ENCODE measurements at places on chromosomes 16 and 17.

DNA sequence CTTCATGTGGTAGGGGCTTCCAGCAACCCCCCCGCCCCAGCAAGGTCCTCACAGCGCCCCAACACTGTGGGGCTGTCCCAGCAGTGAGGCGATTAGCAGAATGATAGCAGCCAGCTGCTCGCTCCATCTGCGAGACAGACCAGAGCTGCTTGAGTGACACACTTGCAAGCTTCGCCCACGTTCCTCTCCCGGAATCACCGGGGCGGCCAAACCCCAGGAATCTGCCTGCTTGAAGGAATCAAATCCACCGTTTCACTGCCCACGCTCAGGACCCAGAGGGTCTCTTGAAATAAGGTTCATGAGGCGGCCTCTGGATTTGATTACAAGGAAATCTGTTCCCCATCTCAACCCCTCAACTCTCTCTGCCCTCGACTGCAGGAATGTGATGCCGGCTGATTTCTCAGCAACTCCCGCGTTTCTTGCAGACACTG lies 356.0 kb downstream of the C16orf95 start:
- no peak for DNase-seq

GRCh38 chr17:29643817-29644160 lies 21.1 kb upstream of the CORO6 start:
- DNase-seq = no peak

GRCh38 chr16:15542734-15543347 lies 100.1 kb downstream of the MARF1 start:
- no peak for DNase-seq

DNA sequence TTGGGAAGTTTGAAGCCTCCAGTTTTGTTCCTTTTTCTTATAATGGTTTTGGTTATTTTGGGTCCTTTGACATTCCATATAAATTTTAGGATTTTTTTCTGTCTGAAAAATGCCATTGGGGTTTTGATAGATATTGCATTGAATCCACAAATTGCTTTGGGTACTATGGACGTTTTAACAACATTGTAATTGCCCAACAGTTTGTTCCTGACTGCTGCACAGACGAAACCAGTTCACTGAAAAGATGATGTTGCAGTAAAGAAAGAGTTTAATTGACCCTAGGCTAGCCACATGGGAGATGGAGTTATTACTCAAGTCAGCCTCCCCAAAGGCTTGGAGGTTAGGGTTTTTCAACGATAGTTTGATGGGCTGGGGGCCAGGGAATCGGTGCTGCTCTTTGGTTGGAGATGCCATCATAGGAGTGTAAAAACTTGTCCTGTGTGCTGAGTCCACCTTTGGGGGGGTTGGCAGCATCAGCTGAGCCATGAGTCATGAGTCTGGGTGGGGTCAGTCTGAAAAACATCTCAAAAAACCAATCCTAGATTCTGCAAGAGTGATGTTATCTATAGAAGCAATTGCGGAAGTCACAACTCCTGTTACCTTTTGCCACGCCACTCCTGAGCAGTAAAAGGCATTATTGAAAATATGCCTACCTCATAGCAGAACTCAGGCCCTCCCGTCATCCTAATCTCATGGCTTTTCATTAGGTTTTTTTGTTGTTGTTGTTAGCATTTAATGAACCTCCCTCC lies 2.7 kb upstream of the PRSS41 start:
- no peak for DNase-seq

- DNase-seq = no peak
Observed at GRCh38 chr17:57999496-58000017, 7.5 kb downstream of the SRSF1 start.

GRCh38 chr17:64651889-64652288 lies 10.2 kb downstream of the SMURF2 start:
- no peak for DNase-seq

DNA sequence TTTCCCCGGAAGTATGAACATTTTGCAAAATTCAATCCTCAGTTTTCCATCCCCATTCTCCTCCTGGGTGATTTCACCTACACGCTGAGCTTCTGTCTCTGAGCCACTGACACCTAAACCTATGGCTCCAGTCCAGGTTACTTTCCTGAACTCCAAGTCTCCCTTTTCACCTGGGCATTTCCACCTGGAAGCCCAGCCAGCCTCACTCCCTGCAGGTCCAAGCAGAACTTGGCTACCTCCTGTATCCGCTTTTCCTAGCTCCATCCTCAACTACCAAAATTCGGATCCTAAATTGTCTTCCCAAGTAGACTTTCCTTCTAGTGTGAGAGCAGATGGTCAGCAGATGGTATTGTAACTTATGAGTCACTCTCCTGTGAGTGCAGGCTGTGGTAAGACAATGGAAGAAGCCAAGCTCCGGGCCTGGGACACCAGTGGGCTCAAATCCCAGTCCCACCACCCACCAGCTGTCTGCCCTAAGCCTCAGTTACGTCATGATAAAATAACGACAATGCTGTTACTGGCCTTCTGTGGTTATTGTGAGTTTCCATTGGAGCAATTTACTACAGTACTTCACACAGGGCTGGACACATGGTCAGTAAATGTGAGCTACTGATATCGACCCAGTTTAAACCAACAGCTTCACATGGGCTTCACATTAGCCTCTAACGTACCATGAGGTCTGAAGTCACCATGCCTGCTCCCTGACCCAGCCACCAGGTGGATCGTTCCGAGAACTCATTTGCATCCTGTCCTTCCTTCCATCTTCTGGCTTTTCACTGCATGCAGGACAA lies 33.3 kb downstream of the PECAM1 start:
- DNase-seq = no peak

DNA sequence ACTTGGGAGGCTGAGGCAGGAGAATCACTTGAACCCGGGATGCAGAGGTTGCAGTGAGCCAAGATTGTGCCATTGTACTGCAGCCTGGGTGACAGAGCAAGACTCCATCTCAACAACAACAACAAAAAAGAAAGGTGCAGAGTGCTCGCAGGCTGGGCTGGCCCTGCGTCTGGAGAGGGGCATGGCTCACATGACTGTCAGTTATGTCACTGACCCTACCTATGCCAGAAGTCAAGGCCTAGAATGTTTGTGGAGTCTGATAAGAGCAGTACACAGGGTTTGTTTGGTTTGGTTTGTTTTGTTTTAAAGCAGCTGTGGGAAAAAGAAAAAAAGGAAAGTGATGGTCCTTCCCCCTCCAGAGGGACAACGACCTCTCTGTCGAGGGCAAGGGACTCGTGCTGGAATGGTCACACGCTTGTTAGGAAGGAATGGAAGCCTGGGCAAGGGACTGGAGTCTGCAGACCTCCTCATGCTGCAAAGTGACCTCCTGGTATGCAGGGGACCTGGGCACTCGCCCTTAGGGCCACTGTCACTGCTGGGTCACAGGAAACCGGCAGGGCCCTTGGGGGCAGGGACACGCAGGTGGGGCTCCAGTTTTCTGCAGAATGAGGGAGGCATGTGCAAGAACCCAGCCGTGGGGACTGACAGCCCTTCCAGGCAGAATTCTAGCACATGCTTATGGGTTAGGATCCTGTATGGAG lies 10.1 kb upstream of the OSGIN1 start:
- no peak for DNase-seq

DNA sequence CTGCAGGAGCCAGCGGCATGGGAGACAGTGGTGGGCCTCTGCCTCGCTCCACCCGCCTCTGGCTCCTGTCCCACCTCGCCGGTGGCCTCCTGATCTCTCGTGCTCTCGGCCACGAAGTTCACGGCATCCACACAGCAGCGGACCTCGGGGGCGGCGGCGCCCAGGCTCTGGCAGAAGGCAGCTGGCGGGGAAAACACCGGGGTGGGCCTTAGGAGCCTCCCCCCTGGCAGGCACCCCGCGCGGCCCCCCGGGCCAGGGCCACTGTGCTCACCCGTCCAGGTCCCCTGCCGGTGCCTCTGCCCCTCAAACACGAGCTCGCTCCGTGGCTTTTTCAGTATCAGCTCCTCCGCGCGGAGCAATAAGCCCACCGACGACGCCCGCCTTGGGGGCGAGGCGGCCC lies 409 bp upstream of the C17orf107 start:
- DNase-seq = no peak

- DNase-seq = no peak
Observed at GRCh38 chr16:30621765-30622164, 11.6 kb upstream of the ZNF689 start.

DNA sequence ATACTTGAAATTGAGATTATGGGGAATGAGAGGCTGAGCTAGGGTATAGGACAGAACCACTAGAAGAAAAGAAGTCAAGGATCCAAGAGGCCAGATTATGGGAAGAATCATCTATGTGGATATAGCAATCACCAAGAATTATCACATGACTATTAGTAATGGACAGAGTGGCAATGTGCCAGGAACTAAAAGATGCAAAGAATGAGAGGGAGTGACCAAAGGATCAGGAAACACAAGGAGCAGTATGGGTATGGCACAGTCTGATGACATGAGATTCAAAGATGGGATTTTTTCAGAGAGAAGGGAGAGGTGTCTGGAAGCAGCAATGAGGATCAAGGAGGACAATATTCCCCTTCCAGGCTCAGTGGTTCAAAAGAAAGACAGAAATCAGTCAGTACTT lies 212.2 kb downstream of the AATF start:
- DNase-seq = no peak

- DNase-seq = no peak
Observed at GRCh38 chr16:88630433-88630832, 7.9 kb upstream of the IL17C start.

DNA sequence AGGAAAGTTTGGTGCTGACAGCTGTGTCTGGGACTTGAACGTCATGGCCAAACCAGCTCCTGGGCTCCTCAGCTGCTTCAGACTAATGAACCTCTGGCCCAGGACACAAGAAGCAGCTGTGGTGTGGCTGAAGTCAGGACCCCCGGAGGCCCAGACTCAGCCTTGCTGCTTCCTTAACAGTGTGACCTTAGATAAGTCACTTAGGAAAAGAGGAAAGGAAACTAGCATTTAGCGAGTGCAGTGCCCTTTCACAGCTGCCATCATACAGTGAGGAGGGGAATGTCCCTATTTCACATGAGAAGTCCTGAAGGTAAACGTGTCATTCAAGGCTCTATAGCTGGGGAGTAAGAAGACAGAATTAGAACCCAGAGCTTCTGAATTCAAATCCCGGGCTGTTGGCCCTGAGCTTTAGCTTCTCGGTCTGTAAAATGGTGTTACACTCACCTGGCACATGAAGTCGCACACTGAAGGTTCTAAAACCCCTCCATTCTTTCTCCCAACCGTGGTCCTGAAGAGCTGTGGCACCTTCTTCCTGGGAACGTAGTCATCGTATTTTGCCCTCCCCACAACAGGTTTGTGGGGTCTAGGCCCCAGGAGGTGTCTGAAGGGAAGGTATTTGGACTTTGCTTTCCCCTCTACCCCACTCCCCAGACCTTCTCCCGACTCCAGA lies 910 bp upstream of the RAMP2 start:
- DNase-seq = no peak

DNA sequence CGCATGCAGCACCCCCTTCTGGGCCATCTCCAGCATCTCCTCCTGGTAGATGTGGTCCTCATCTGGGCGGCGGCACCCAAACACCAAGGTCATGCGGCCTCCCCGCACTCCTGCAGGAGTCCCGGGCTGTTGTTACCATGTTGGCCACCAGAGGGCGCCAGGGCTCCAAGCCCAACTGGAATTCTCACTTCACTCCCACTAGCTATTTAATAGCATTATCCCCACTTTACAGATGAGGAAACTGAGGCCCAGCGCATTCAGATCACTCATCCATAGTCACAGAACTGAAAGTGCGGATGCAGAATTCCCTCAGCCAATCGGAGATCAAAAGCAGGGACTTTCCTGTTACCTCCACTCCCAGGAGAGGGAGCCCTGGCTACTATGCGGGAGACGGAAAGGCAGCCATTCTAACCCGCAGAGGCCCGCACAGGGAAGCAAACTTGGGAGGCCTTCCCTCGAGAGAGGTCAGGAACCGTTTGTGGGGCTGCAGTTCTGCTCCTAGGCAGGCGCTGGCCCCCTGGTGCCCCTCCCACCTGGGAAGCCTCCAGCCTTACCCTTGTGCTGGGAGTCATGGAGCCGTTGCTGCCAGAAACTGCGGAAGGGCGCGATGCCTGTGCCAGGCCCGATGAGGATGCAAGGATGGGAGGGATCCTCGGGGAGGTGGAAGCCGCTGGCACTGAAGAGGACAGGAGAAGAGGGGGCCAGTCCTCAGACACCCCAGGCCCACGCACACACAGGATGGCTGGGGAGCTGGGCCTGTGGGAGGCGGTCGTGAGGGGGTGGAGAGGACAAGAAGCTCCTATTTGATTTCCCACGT lies 40.1 kb downstream of the NOS2 start:
- peak; percentile 66 for DNase-seq

- DNase-seq = no peak
Observed at GRCh38 chr17:79573196-79573896, 37.5 kb downstream of the RBFOX3 start.

DNA sequence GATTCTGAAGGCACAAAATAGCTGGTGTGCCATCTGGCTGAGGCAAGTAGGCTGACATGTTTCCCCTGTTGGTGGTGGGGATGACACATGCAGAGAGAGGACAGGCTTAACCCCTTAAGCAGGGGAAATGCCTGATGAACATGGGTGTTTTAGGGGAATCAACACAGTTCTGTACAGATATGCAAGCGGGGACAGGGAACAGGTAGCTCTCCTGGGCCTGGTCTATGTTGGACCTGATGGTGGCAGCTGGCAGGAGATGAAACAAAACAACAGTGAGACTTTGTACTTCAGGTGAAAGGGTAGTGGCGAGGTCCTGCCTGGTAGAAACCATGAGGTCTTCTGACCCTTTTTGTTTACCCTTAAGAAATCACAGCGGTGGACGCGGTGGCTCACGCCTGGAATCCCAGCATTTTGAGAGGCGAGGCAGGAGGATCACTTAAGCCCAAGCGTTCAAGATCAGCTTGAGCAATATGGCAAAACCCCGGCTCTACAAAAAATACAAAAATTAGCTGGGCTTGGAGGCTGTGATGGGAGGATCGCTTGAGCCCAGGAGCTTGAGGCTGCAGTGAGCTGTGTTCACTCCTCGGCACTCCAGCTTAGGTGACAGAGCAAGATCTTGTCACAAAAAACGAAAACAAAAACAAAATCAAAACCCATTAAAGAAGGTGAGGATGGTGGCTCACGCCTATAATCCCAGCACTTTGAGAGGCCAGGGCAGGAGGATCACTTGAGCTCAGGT lies 10.5 kb downstream of the OR1F1 start:
- no peak for DNase-seq

DNA sequence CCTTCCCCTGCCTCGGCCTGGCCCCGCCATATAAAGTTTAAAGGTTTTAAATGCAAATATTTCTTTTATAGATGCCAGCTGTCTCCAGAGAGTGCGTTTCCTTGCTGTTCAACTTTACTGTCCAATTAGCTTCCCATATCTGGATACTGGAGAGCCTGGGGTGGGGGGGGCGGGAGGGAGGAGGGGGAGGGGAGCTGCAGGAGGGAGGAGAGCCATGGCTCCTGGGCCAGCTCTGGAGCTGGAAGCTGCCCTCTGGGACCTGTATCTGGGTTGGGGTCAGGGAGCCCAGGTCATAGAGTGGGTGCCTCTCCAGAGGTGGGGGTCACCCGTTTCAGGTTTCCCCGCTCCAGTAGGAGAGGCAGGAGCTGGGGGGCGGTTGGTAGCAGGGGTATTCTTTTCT lies 6.2 kb upstream of the GSE1 start:
- DNase-seq = no peak

GRCh38 chr17:78172249-78173051 lies 4.1 kb downstream of the SYNGR2 start:
- no peak for DNase-seq

All from stimulated activated CD4-positive, alpha-beta T cell treated with anti-CD3 and anti-CD28 coated beads, Interleukin-15, amount 100 ng/mL, for 1 hour (primary cell).